ENCODE measurements at places on chromosomes 1 and 21.

- peaks cover 95% of the 10 kb centered on the region for H3K27me3 ChIP-seq
- H3K4me3 ChIP-seq: no peak overlapping the region
- no peak for DNase-seq
- H3K27ac ChIP-seq: no peak overlapping the region
- H3K36me3 ChIP-seq: no peaks in the 10 kb centered on the region
Measured at GRCh38 chr1:2906085-2906484, 104.6 kb upstream of the TTC34 start.

GRCh38 chr1:172137703-172138454 is 282.6 kb upstream of the C1orf105 start:
- H3K36me3 ChIP-seq: no peaks in the 10 kb centered on the region
- no peak overlapping the region for H3K27ac ChIP-seq
- H3K4me1 ChIP-seq: no peaks in the 10 kb centered on the region
- H3K4me3 ChIP-seq: no peak overlapping the region
- no peak for DNase-seq

DNA sequence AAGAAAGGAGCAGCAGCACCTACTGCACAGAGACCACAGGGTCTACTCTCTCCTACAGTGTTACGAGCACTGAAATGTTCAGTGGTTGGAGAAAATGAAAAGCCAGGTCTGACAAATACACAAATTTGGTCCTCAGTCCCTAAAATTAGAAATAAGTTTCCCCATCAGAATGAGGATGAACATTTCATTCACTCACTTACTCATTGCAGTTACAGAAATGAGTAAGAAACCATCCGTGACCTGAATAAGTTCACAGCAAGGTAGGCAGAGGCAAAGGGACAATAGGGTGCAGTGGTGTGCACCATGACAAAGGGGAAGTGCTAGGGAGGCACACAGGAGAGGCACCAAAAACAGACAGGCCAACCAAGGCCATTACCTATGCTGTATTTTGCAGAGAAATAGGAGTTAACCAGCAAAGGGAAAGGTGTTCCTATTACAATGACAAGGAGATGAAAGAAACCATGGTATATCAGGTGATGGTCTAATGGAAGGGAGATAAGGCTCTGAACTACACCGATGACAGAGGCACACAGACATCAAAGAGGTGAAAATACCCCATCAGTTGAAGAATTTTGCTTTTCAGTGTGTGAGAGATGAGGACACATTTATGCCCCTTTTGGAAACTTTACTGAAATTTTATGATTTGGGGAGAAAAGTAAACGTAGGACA is 29.4 kb downstream of the VAV3 start:
- no peak overlapping the region for H3K4me3 ChIP-seq
- H3K27ac ChIP-seq: peak overlapping the region; percentile 76
- H3K4me1 ChIP-seq: peaks cover 30% of the 10 kb centered on the region
- DNase-seq: no peak

DNA sequence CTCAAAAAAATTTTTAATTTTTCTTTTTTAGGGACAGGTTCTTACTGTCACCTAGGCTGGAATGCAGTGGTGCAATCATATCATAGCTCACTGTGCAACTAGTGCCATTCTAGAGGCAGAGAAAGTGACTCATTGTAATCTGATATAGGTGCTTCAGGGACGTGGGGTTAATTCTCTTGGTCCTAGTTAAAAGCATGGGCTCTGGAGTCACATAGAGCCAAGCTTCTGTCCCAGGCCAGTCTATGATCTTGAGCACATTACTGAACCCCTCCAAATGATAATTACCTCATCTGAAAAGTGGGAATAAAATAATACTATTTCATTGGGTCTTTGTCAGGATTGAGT is 1.1 kb upstream of the ADIPOR1 start:
- peak; percentile 96 for DNase-seq
- H3K27me3 ChIP-seq: no peaks in the 10 kb centered on the region
- H3K36me3 ChIP-seq: no peaks in the 10 kb centered on the region
- peak overlapping the region; percentile 60 for H3K27ac ChIP-seq

DNA sequence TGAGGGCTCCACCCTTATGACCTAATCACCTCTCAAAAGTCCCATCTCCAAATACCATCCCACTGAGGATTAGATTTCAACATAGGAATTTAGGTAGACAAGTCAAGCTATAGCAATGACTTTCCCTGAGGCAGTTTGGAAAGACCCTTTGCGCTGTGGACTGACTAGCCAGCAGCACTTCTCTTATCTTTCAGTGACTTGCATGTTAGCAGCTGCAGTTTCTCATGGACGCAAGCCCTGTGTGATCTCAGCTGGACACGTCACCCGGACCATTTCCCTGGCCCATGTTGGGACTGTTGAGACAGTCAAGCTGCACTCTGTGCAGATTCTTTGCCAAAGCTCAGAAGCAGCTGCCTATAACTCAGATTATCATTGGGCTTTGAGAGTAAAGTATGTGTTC is 408.1 kb upstream of the USP24 start:
- no peaks in the 10 kb centered on the region for H3K27me3 ChIP-seq
- no peak overlapping the region for H3K27ac ChIP-seq
- no peaks in the 10 kb centered on the region for H3K36me3 ChIP-seq

GRCh38 chr21:31873696-31874599 is 1.1 kb downstream of the HUNK start:
- H3K27ac ChIP-seq: no peak overlapping the region
- H3K4me3 ChIP-seq: no peak overlapping the region
- H3K36me3 ChIP-seq: no peaks in the 10 kb centered on the region
- no peaks in the 10 kb centered on the region for H3K4me1 ChIP-seq

DNA sequence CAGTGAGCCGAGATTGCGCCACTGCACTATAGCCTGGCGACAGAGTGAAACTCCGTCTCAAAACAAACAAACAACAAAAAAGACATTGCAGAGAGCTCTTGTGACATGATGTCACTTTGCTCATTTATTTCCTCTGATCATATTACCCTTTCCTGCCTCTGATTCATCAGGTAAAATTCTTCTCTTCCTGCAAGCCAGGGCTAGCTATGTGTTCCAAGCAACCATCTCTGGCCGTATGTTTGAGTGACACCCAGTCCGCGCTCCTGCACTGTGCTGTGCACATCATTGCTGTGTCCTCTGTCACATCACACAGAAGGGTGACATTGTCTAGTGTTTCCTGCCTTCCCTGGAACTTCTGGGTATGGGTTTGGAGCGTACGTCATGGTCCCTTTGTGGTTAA is 251.3 kb downstream of the PCP4 start:
- no peak overlapping the region for H3K4me3 ChIP-seq
- H3K27ac ChIP-seq: no peak overlapping the region
- H3K27me3 ChIP-seq: no peaks in the 10 kb centered on the region

- no peak for DNase-seq
- H3K36me3 ChIP-seq: no peaks in the 10 kb centered on the region
- H3K27ac ChIP-seq: no peak overlapping the region
- H3K4me1 ChIP-seq: no peaks in the 10 kb centered on the region
- H3K4me3 ChIP-seq: no peak overlapping the region
Measured at GRCh38 chr21:26832546-26832945, 12.7 kb downstream of the ADAMTS1 start.

DNA sequence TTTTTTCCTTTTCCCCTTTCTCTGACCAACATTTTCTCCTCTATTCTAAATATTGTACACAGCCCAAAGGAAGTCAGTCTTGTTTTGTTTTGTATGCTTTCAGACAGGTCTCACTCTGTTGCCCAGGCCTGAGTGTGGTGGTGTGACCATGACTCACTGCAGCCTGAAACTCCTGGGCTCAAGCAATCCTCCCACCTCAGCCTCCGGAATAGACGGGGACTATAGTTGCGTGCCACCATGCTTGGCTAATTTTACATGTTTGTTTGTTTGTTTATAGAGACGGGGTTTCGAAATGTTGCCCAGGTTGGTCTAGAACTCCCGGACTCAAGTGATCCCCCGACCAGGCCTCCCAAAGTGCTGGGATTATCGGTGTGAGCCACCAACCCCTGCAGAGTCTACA is 72.8 kb downstream of the NRIP1 start:
- DNase-seq: no peak
- no peaks in the 10 kb centered on the region for H3K4me1 ChIP-seq
- peaks cover 10% of the 10 kb centered on the region for H3K36me3 ChIP-seq
- no peak overlapping the region for H3K4me3 ChIP-seq
- H3K27me3 ChIP-seq: no peaks in the 10 kb centered on the region
- H3K27ac ChIP-seq: no peak overlapping the region

GRCh38 chr1:226972931-226973330 is 32.8 kb downstream of the COQ8A start:
- no peak for DNase-seq
- peaks cover 15% of the 10 kb centered on the region for H3K36me3 ChIP-seq
- H3K27ac ChIP-seq: no peak overlapping the region
- no peak overlapping the region for H3K4me3 ChIP-seq

DNA sequence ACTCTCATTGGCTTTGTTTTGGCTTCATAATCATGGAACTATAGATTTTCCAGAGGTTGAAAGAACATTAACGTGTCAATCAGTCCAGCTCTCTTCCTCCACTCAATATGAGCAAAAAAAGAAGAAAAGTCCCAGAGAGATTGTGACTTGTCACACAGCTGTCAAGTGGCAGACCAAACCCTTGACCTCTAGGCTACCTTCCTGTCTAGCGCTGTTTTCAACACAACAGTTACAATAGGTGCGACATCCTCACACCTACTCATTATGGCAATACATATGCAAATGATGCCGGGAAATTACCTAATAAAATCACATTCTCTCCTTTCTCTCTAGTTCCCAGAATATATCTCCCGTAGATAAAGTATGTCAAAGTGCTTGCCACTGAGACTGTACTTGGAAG is 1.1 kb downstream of the WARS2 start:
- no peaks in the 10 kb centered on the region for H3K27me3 ChIP-seq
- no peak for DNase-seq
- H3K36me3 ChIP-seq: 0 out of 2 replicates have a peak, but pooled peaks cover 6% of the 10 kb centered on the region
- H3K27ac ChIP-seq: peak overlapping the region; percentile 96

DNA sequence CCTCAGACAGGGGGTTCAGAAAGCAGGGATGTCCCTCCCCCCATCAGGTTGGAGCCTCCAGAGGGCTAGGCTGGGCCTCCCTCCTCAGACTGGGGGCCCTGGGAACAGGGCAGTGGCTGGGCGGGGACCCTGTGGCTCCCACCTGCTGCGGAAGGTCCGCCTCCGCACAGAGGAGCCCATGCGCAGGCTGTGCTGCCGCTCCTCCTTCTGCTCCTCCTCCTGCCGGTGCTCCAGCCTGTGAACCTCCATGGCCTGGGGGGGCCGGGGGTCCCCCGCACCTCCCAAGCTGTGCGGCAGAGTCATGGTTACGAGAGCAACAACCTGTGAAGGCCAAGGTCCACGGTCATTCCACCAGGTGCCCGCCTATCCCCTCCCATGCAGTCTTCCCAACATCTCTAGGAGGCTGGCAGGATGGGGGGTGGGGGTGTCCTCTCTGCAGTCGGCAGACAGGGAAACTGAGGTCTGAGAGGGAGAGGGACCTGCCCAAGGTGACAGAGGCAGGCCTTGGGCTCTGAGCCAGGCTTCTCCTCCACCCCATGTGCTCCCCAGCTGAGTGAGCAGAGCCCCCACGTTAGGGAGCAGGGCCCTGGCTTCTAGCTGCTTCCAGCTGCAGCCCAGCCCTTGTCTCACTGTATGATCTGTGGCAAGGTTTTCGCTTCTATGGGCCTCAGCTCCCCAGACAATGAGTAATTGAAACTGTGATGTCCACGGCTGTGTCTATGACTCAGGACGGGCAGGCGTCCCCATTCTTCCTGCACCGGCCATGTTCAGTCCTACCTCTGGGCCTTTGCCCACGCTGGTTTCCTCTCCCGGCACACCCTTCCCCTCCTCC is 3.4 kb downstream of the MYOM3 start:
- H3K36me3 ChIP-seq: no peaks in the 10 kb centered on the region
- H3K4me3 ChIP-seq: no peak overlapping the region
- H3K27me3 ChIP-seq: no peaks in the 10 kb centered on the region
- no peak overlapping the region for H3K27ac ChIP-seq
- peaks cover 4% of the 10 kb centered on the region for H3K4me1 ChIP-seq

GRCh38 chr1:51955797-51956527 is 34.5 kb downstream of the RAB3B start:
- no peak overlapping the region for H3K4me3 ChIP-seq
- no peaks in the 10 kb centered on the region for H3K4me1 ChIP-seq
- no peak overlapping the region for H3K27ac ChIP-seq
- no peaks in the 10 kb centered on the region for H3K36me3 ChIP-seq
- H3K27me3 ChIP-seq: no peaks in the 10 kb centered on the region
- DNase-seq: no peak

- no peak for DNase-seq
- no peak overlapping the region for H3K27ac ChIP-seq
- no peaks in the 10 kb centered on the region for H3K27me3 ChIP-seq
Measured at GRCh38 chr1:6288665-6289064, 27.8 kb upstream of the GPR153 start.

DNA sequence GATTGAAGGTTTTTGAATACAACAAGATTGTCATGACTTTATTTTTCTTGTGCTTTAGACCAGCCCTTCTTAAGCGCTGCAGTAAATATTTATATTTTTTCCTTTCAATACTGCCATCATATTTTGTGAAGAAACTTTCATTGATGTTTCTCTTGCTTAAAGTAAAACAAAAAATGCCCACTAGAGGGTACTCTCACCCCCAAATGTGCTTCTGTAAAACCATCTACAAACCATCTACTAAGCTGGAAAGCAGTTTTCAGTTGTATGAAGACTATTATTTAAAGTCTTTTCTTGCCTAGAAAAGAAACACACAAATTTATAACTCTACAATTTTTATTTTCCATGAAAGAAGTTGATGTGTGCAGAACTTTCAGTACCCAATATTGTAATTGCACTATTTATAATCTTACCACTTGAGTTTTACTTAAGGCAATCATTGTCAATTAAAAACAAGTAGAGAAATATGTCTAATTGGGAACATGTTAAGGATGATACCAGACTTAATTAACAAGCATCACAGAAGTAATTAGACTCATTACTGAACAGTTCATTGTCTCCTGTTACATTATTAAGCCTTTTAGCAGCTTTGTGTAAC is 10.7 kb downstream of the LEPR start:
- no peak for DNase-seq
- H3K4me1 ChIP-seq: peaks cover 22% of the 10 kb centered on the region
- H3K27me3 ChIP-seq: no peaks in the 10 kb centered on the region
- peaks cover 32% of the 10 kb centered on the region for H3K36me3 ChIP-seq

- no peaks in the 10 kb centered on the region for H3K4me1 ChIP-seq
- DNase-seq: no peak
- no peak overlapping the region for H3K27ac ChIP-seq
- H3K36me3 ChIP-seq: no peaks in the 10 kb centered on the region
- no peaks in the 10 kb centered on the region for H3K27me3 ChIP-seq
Measured at GRCh38 chr1:65407877-65408276, 12.6 kb upstream of the LEPR start.

- DNase-seq: no peak
- H3K27me3 ChIP-seq: no peaks in the 10 kb centered on the region
- no peak overlapping the region for H3K27ac ChIP-seq
- H3K36me3 ChIP-seq: peaks cover 3% of the 10 kb centered on the region
Measured at GRCh38 chr1:116370181-116370580, 2.9 kb upstream of the ATP1A1 start.

DNA sequence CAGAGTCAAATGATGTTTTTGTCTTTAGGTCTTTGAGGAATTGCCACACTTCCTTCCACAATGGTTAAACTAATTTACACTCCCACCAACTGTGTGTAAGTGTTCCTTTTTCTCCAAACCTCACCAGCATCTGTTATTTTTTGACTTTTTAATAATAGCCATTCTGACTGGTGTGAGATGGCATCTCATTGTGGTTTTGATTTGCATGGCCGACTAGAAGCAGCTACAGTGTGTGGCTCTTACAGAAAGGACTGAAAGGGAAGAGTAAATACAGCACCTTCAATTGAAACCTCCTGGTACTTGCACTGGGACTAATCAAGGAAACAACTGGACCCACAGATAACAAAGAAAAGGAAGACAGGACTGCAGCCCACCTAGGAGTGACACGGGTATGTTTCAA is 668.0 kb upstream of the RGS18 start:
- no peaks in the 10 kb centered on the region for H3K36me3 ChIP-seq
- DNase-seq: no peak
- H3K27me3 ChIP-seq: no peaks in the 10 kb centered on the region
- H3K4me1 ChIP-seq: no peaks in the 10 kb centered on the region
- H3K4me3 ChIP-seq: no peak overlapping the region
- no peak overlapping the region for H3K27ac ChIP-seq

All from PC-9 (cell line).